ENCODE measurements at places on chromosomes 1 and 21.

GRCh38 chr1:94050675-94051074 is 70.3 kb downstream of the ABCA4 start:
- ATAC-seq: no peak

DNA sequence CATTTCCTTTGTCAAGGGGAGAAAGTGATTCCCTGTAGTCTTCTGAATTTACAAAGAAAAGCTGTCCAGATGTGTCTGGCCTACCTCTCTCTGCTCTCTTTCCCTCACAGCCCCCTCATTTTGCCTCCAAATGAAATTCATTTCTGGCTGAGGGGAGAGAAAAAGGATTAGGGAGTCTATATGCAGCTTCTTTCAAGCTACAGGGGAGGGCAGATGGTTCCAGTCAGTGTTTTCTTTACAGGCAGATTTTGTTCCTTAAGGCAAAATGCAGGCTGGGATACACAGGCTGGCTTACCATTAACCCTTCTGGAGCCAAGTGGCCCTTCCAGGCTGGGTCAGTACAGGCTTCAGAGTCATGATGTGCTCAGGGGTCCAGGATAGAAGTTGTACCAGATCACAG is 198.1 kb upstream of the USP24 start:
- no peak for ATAC-seq

DNA sequence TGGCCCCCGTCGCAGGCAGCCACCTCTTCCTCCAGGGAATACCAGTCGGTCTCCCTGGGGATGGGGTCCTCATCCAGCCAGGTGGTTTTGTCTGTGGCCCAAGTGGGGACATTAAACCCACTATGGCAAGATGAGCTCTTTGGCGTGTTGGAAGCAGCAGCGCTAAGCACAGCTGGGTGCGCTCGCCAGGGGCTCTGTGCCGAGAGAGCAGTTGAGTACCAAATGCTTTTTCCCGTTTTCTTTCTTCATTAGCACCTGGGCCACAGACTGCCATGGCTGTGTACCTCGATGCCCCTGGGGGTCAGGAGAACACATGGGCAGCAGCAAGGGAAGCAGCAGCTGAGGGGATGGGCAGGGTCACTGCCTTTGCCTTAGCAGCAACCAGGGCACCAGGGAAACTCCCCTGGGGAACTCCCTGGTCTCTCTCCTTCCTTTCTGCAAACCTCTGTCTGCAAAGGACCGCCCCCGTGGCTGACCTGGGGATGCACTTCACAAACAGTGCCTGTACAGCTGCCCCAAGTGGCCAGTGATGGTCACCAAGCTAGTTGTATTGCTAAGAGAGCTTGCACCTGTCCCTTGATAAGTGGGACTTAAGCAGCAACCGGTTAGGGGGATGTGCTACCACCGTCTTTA is 31.1 kb downstream of the EDARADD start:
- ATAC-seq: peak; percentile 85

GRCh38 chr1:247493106-247493505 is 35.2 kb upstream of the OR2B11 start:
- no peak for ATAC-seq

GRCh38 chr1:117176579-117176978 is 34.1 kb downstream of the VTCN1 start:
- no peak for ATAC-seq

GRCh38 chr1:25700144-25700523 is 83.5 kb downstream of the MAN1C1 start:
- no peak for ATAC-seq

GRCh38 chr1:99644279-99645004 is 1.5 kb upstream of the PALMD start:
- no peak for ATAC-seq

DNA sequence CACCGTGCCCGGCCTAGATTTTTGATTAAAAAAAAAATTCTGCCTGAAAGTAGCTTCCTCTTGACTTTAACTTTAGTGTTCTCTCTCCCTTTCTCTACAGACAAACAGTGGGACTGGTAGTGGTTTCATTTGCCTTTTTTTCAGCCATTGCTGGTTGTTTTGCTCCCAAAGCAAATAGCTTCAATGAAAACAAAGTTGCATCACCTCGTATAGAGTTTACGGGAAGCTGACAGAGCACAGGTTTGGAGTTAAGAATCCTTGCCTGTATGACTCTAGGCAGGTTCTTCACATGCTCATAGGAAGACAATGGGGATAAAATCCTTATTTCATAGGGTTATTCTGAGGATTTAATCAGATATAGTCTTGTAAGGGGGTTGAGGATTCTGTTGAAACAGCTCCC is 21.6 kb downstream of the AADACL4 start:
- ATAC-seq: no peak

DNA sequence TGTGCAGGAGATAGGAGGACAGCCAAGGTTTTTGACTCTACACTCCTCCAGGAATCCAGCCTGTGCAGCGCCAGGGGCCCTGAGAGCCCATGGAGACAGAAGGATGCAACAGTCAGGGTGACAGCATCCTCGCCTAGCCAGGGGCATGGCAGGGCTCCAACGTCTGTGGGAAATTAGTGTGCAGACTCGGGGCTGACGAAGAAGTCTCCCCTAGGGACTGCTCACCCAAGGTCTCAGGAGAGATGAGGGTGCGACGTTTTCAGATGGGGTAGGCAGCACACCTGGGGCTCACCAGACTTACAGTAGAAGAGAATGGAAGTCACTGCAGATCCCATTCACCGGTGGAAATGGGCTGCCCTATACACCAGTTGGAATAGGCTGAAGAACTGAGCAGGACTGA is 241.7 kb downstream of the SETD4 start:
- ATAC-seq: peak; percentile 31

- no peak for ATAC-seq
Observed at GRCh38 chr1:51551848-51552296, 32.8 kb upstream of the EPS15 start.

DNA sequence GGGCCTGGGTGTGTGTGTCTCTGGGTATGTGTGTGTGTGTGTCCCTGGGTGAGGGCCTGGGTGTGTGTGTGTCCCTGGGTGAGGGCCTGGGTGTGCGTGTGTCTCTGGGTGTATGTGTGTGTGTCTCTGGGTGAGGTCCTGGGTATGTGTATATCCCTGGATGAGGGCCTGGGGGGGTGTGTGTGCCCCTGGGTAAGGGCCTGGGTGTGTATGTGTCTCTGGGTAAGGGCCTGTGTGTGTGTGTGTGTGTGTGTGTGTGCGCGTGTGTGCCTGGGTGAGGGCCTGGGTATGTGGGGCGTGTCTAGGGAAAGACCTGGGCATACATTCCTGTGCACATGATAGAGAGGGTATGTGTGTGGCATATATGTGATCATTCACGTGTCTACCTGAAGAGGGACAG is 155.1 kb upstream of the ZC3H12A start:
- peak; percentile 52 for ATAC-seq

GRCh38 chr1:175787881-175788280 is 44.5 kb upstream of the TNR start:
- ATAC-seq: no peak

GRCh38 chr1:90114521-90115141 is 119.7 kb downstream of the ZNF326 start:
- no peak for ATAC-seq

GRCh38 chr1:71687376-71687775 is 595.0 kb downstream of the NEGR1 start:
- ATAC-seq: no peak

Measured in stimulated activated memory B cell treated with anti-CD40 and anti-IgM and Interleukin-4, amounts not matched to agents 10 μg/mL and 1 μg/mL and 100 μg/mL, for 72 hours (primary cell).